Activated CD4-positive, alpha-beta T cell treated with anti-CD3 and anti-CD28 coated beads for 1 hour (primary cell): ENCODE measurements at places on chromosomes 2 and 18.

DNA sequence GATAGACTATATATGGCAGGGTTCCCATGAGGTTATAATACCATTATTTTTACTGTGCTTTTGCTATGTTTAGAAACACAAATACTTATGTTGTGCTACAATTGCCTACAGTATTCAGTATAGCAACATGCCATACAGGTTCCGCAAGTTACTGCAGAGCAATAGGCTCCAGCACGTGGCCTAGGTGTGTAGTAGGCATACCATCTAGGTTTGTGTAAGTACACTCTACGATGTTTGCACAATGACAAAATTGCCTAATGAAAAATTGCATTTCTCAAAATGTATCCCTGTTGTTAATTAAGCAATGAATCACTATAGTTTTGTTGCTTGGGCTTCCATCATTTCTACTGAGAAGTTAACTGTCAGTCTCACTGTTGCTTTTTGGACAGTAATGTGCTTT lies 9.8 kb downstream of the CD302 start:
- no peak for DNase-seq

GRCh38 chr2:234517971-234518370 lies 21.1 kb upstream of the ARL4C start:
- no peak for DNase-seq

GRCh38 chr2:104476563-104476988 lies 377.3 kb upstream of the POU3F3 start:
- DNase-seq = no peak

GRCh38 chr18:22471546-22472131 lies 53.9 kb upstream of the CTAGE1 start:
- DNase-seq = no peak

- DNase-seq = no peak
These were observed 478.8 kb downstream of the ARHGAP15 start for GRCh38 chr2:143608063-143608423.

DNA sequence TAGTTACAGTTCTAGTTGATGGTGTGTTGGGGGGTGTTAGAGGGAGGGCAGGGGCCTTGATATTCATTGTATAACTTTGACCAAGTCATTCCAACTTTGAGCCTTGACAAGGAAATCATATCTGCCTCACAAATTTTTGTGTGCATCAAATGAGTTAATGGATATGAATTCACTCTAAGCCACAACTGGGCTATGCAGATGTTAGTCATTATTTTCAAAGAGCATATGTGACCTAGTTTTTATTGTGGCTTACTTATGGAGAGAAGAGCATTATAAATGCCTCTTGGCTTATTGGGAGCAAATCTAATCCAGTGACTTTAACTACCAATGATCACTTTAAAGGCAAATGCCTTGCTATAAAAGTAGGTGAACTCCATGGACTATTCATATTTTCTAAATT lies 250.2 kb downstream of the LPIN1 start:
- no peak for DNase-seq

GRCh38 chr2:136487421-136487820 lies 277.9 kb upstream of the THSD7B start:
- DNase-seq = no peak

GRCh38 chr2:236309669-236310029 lies 45.4 kb upstream of the ASB18 start:
- DNase-seq = no peak

GRCh38 chr2:36886664-36887063 lies 79.7 kb downstream of the STRN start:
- no peak for DNase-seq

DNA sequence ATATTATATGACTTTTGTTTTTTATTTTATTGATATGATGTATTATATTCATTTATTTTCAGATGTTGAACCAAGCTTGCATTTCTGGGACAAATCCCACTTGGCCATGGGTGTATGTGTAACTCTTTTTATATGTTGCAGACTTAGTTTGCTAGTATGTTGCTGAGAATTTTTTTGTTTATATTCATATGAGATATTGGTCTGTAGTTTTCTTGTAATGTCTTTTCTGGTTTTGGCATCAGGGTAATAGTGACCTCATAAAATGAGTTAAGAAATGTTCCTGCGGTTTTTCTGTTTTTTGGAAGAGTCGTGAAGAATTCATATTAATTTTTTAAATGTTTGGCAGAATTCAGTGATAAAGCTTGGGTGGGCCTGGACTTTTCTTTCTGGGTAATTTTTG lies 88.7 kb downstream of the ASB1 start:
- DNase-seq = no peak
